SJCRH30 (cell line): ENCODE measurements at places on chromosomes 1 and 21.

GRCh38 chr1:117572546-117572945, 33.3 kb upstream of the TENT5C start:
- DNase-seq: no peak

GRCh38 chr1:222462601-222463000, 85.3 kb downstream of the HHIPL2 start:
- no peak for DNase-seq

- DNase-seq: no peak
Observed at GRCh38 chr1:70405780-70406416, 5.2 kb upstream of the CTH start.

DNA sequence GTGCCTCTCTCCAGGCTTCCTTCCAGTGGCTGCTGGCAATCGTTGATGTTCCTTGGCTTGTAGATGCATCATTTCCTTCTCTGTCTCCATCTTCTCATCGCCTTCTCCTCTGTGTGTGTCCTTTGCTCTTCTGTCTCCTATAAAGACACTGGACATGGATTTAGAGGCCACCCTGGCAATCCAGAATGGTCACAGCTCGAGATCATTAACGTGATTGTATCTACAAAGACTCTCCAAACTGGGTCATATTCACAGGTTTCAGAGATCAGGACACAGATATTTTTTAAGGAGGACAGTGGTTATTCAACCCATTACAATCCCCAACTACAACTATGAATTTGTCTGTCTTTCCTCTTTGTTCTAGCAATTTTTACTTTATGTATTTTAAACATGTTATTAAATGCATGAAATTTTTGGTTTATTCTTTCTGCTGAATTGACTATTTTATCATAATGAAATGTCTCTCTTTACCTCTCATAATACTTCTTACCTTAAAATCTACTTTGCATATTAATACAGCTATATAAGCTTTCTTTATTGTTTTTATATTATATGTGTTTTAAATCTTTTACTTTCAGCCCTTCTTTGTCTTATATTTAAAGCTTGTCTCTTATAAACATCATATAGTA, 22.8 kb downstream of the CR1 start:
- no peak for DNase-seq

DNA sequence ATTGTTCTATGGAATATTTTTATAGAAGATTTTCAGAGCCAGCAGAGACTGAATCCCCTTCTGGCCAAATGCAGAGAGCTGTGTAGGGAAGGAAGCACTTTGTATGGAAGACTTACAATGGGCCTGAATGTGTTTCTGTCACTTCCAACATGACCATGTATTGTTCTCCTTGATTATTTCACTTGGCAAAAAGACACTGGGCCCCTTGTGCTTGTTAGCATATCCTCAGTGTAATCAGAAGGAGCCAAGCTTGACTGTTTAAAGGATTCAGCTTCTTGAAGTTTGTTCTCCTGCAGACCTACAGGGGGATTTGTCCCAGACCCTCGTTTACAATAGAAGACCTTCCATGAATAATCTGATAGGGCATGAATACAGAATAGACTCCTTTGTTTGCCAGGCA, 48.1 kb upstream of the UBE2U start:
- no peak for DNase-seq

- no peak for DNase-seq
Observed at GRCh38 chr1:57131701-57132394, 166.0 kb upstream of the C8B start.

- DNase-seq: no peak
Observed at GRCh38 chr1:242139442-242139841, 140.5 kb upstream of the MAP1LC3C start.
